ENCODE measurements at places on chromosomes 16 and 17.
A peak's percentile ranks its signal among the peaks of the same experiment; 100 is the strongest.

GRCh38 chr16:26856791-26857190 lies 209.9 kb upstream of the C16orf82 start:
- DNase-seq = no peak

DNA sequence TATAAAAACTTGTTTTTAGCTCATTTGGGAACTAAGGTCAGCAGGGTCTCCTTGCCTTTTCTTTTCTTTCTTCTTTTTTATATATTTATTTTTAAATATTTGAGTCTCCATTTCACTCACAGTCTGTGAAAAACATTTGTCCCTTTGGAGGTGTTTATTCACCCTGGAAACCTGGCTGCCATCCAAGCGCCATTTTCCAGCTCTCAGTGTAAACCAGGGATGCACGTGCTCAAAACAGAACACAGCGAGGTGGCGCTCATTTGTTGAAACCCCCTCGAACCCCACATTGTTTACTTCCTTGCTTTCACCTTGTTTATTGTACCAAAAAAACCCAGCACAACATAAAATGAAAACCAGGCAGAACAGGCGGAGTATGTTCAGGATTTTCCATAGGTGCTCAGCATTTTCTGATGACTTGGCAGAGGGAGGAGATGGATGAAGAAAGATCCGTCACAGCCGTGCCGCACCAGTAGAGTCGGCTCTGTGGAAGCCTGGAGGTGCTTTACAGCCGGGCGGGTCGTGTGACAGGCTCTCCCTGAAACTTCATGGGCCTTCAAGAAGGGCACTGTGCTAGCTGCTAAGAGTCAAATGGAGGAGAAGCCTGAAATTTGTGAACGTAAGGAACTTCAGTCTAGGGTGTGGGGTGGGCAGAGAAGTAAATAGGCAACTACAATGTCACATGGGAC lies 284.4 kb downstream of the FOXL1 start:
- DNase-seq = no peak

DNA sequence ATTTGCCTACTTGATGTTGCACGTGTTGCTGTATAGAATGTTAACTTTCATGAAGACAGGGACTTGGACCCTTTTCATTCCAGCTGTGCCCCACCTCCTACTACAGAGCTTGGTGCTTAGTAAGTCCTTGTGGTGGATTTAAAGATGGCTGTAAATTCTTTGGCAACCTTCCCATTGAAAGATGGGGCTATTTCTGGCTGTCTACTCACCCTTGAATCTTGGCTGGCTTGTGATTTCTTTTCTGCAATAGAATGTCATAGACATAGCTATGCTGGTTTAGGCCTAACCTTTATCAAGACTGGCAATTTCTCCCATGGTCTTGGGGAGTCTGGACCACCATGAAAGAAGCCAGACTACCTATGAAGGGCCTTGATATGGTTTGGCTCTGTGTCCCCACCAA lies 59.0 kb downstream of the ACSM2A start:
- DNase-seq = no peak

DNA sequence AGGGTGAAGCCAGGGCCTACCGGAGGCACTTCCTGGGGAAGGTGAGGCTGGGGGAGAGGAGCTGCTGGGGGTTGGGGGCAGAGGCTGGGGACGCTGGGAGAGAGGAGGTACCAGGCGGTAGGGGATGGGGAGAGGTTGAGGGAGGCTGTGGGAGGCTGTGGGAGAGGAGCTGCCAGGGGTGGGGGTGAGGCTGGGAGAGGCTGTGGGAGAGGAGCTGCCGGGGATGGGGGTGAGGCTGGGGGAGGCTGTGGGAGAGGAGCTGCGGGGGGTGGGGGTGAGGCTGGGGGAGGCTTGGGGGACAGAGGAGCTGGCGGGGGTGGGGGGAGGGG lies 99.4 kb downstream of the OR1D5 start:
- no peak for DNase-seq

DNA sequence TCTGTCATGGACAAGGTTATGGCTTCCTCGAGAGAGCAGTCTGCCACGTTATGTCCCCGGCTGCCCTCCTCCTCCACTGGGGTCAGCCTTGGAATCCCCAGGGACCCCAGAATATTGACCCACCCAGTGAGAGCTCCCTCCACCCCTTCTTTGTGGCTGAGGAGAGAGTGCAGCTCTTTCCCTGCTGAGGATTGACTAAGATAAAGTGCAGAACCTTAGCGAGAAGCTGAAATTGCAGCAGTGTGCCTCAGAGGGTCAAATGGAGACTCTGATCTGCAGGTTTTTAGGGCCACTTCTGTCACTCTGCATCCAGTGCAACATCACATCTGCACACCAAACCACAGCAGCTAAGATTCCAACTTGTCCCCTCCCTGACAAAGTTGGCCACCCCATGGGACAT lies 25.6 kb upstream of the PMFBP1 start:
- no peak for DNase-seq

GRCh38 chr17:59004338-59005111 lies 102.2 kb downstream of the TRIM37 start:
- peak; percentile 68 for DNase-seq

DNA sequence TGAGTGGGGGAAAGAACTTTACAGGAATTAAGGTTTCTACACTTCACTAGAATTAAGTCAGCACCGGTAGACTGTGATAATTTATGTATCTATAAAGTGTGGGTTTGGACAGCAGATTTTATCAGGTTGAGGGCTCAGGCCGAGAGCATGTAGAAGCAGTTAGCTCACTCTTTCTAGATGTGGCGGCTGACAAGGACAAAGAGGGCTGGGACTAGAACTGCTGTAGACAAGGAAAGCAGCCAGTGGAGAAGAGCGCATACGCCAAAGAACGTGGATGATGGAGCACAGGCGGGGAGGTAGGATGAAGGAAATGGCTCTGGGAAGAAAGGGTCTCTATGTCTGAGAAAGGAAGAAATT lies 504 bp upstream of the GOSR1 start:
- no peak for DNase-seq

DNA sequence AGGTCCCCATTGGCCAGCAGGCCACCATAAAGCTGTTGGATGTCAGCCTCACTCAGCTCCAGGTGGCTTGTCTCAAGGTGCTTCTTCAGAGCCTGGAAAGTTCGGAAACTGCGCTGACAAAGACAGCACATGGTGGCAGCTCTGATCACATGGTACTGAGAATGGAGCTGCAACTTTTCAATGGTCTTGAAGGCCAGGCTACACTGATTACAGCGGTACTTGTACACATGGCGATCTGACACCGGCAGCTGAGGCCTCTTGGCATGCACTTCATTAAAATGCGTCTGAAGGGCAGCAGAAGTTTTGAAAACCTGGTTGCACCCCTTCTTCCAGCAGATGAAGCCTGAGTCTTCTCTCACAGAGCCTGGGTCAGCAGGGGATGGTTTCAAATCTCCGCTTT lies 249.7 kb downstream of the ZFHX3 start:
- no peak for DNase-seq

Data from activated T-cell treated with anti-CD3 and anti-CD28 coated beads, Interleukin-2, amount 50 U/mL, for 4 hours (primary cell).